Frontal cortex (tissue), 4 donors: ENCODE measurements at places on chromosomes 11 and 22.

GRCh38 chr11:35276396-35277145 is 137.6 kb downstream of the CD44 start:
- DNase-seq, result no peak

DNA sequence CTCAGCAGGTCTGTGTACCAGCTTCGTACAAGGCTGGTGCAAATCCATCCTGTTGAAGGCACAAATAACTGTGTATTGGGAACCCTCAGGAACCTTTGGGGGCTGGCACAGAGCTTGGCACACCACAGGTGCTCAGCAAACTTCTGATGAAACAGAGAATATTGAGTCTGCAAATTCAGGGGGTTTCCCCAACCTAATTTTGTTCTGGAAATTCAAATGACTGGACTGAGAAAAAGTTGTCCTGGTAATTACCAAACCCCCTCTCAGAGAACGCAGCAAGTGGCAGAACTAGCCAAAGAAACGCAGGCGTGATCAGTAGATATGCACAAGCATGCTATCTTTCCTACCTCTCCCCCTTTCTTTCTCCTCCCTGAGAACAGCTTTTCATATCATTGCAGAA is 47.6 kb downstream of the LIF start:
- no peak for DNase-seq

DNA sequence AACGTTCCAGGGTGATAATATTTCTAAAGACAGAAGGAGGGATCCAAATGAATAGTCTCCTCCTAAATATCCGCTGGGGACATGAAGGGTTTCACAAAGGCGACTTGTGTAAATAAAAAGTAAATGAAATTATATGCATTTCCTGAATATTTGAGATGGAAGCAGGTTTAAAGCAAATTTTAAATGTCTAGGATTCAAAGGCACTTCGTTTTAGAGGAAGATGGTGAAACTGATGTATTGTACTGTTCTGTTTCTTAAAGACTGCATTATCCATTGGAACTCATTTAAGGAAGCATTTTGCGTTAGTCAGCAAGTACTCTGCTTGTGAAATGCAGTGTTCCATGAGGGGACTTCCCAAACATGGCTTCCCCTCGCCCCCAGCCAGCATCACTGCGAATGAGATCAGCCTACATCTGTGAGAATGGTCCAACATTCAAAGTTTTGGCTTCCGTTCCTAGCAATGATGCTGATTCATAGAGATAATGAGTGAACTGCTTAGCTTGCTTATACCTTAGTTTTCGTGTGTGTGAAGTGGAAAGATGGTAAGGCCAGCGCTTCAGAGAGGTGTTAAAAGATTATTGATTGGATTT is 1.5 kb downstream of the RAB39A start:
- DNase-seq, result no peak

DNA sequence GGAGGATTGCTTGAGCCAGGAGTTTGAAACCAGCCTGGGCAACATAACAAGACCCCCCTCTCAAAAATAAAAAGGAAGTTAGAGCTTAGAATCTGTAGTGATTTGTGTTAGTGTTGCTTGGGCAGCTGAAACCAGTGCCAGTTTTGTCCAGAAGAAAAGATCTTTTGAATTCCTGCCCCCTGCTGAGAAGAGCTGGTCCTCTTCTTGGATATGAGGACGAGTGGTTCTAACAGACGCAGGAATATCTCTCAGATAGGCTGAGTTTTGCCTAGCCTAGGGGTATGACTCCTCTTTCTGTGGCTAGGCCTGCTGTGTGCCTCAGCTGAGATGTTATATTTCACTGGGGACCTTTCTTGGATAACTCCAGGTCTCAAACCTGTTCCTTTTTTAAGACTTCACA is 102.8 kb downstream of the STIM1 start:
- no peak for DNase-seq

GRCh38 chr22:36182056-36182455 is 19.6 kb downstream of the APOL4 start:
- DNase-seq, result no peak

GRCh38 chr22:38567531-38568285 is 2.3 kb downstream of the DMC1 start:
- no peak for DNase-seq
